ENCODE measurements at places on chromosomes 4 and X.

DNA sequence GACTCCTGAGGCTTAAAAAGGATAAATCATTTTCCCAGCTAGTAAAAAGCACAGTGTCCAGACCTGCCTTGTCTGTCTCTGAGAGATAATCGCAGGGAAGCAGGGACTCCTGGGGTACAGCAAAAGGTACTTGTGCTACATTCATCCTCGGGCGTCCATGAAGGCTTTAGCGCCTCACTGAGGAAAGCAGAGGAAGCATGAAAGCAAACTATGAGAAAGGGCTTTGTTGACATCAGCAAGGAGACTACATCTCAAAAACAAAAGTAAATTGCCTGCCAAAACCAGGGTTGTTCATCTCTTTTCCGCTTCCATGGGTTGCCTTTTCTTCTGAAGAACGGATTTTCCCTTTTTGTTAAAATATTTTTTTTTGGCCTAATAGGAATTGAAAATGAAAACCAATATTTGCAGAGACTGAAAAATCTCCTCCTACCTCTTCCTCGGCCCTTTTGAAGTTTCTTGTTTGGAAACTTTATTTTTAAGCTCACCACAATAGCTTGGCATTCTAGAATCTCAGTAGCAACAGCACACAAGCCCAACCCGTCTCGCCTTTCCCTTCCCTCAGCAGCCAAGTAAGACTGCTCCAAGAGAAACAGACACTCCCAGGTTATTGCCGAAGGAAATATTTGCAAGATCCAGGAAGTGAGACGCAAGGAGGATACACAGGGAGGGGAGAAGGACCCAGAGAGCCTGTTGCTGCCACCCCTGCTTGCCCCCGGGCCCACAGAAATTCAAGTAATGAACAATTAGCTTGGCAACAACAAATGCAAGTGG is 148.3 kb upstream of the DGKK start:
- no peak for DNase-seq

GRCh38 chrX:27039332-27039731 is 423.8 kb downstream of the PPP4R3C start:
- DNase-seq: no peak

DNA sequence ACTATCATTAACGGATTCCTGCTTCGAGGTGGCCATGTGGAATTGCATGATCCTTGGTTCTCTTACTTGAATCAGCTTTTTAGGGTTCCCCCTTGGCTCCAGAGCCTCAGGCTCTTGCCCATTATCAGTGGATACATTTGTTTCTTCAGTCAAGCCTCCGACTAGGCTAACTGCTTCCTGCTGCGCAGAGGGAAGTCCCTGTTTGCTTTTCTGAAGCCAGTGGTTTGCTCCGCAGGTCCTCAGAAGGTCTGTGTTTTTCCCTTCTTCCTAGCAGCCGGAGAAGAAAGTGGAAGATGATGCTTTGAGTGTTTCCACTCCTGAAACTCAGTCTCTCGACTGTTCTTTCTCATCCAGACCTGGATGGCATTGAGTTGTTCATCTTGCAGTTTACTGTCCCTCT is 20.6 kb downstream of the SRD5A3 start:
- DNase-seq: no peak

DNA sequence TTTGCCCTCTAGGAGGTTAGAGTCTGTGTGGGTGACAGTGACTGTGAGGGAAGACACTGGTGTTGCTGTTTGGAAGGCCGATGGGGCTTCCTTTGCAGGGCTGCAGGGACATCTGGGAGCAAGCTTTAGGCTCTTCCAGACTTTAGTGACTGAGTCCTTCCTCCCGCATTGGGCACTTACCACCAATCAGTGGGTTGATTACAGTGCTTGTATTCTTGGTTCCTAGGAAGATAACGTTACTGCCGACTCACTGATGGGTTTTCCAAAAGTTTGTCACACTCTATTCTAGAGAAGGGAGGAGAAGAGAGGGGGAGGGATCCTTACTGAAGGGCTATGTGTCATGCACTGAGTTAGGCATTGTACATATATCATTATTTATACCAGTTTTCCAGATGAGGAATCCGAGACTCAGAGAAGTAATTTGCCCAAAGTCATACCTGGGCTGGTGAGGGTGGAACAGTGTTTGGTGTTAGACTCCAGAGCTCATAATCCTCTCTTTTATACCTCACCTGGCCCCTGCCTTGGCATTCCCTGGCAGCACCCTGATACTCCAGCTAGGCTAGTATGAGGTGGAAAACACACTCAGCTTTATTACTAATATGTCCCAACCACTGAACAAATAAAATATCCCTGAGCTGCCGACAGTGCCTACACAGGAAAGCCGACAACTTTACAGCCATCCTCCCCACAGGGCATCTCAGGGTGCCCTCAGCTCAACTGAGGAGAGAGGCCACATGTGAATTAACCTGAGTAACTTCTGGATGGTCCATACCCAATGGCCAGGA is 3.8 kb downstream of the CHST7 start:
- DNase-seq: no peak

GRCh38 chr4:113442826-113443225 is 318.7 kb downstream of the CAMK2D start:
- DNase-seq: no peak

DNA sequence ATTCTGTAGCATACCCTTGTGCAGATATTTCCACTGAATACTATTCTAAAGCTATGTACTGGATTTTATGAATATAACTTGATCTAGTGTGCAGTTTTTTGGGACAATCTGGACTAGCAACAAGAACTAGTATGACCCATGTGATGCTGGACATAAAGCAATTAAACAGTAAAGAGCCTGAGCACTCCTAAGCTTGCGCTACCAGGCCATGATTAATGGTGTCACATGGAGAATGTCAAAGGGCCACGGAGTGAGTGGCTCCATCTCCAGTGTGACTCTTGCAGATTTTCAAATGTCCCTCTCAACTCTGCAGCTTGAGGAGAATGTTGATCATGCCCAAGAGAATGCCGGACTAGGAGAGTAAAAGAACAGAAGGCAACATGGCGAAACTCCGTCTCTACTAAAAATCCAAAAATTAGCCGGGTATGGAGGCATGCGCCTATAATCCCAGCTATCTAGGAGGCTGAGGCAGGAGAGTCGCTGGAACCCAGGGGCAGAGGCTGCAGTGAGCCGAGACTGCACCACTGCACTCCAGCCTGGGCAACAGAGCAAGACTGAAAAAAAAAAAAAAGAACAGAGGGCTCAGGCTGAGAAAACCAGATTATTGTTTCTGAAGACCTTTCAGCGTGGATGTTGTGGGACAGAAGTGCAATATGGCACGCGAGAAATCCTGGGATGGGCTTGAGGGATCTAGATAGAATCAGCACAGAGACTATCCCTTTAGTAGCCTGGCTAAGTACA is 45.0 kb downstream of the TIGD2 start:
- no peak for DNase-seq

DNA sequence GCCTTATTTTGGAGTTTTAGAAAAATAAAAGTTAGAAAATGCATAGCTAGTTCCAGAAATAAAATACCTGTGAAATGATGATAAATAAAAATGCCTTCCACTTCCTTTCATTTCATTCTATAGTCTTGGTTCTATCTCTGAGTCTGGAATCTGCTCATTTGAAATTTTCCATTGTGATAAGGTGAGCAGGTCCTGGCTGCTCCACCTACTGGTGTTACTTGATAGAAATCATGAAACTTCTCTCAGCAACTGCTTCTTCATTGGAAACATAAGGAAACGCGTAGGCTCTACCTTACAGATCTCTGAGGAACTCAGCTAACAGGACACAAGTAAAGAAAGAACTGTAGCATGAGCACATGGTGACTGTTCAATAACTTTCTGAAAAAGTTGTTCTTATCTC is 141.8 kb downstream of the DCHS2 start:
- DNase-seq: no peak

- DNase-seq: no peak
Measured at GRCh38 chr4:40629401-40630334, at the start of gene RBM47. RBM47 (minus strand) TSS chr4:40629864; CDS start chr4:40438893, 190,971 bp downstream.

GRCh38 chr4:79739912-79740311 is 331.9 kb upstream of the GK2 start:
- DNase-seq: no peak

- no peak for DNase-seq
Measured at GRCh38 chr4:83110970-83111750, 3.4 kb downstream of the PLAC8 start.

GRCh38 chr4:136505020-136505419 is 1027.3 kb downstream of the PCDH18 start:
- no peak for DNase-seq

GRCh38 chrX:153765138-153766079 is 1.4 kb downstream of the PLXNB3 start:
- DNase-seq: no peak

DNA sequence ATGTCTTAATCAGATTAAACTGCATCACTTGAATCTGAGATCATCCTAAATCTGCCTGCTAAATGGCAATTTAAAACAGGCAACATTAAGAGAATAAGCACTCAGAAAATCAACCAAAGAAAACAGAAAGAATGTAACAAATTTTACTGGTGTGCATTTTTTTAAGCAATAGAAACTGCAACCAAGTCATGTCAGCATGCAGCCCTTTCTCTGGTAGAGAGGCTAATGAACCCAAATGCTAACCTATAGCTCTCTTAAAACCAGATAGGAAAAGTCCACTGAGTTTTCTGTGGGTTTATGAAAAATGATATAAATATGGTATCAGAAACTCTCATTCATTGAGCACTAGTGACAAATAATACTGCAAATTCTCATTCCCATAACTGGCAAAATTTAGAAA is 35.6 kb downstream of the COL25A1 start:
- no peak for DNase-seq

GRCh38 chrX:19382555-19383145 is 38.9 kb downstream of the PDHA1 start:
- peak; percentile 21 for DNase-seq

DNA sequence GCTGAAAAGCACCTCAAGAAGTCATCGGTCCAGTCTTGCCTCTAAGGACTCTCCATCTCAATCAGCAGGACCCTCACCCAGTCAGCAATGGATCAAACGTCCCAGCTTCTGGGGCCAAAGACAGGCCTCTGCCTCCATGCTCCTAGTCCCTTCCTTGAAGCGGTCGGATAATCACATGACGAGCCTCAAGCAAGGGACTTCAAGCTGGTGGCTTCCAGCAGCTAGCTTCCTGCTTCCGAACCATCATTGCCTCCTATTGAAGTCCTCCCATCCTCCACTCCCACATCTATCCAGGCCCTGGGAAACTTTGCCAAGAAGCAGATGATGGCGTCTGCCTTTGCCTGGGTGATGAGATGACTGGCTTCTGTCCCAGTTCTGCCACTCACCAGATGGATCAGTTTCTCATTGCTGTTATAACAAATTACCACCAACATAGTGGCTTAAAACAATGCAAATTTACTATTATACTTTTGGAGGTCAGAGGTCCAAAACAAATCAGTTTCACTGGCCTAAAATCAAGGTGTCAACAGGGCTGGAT is 135.2 kb upstream of the MAMLD1 start:
- DNase-seq: no peak

- DNase-seq: no peak
Measured at GRCh38 chr4:7227008-7227407, 34.7 kb downstream of the SORCS2 start.

DNA sequence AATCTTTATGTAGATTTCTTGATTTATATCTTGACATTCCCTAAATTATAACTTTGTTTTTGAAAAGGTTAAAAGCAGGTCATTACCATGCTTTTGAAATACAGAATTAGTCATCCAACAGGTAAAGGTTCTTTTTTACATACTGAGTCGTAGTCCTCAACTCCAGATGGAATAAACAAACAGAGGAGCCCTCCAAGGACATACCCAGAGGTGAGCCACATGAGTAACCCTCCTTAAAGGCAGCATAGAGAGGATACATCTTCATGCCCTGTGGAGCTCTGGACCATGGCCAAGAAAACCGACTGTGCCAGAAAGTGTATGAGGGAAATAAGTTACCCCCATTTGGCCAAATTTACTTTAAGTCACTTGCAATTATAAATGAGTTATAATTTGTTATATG is 95.3 kb upstream of the MCF2 start:
- DNase-seq: no peak

GRCh38 chr4:125115941-125116340 is 198.8 kb upstream of the FAT4 start:
- DNase-seq: no peak

DNA sequence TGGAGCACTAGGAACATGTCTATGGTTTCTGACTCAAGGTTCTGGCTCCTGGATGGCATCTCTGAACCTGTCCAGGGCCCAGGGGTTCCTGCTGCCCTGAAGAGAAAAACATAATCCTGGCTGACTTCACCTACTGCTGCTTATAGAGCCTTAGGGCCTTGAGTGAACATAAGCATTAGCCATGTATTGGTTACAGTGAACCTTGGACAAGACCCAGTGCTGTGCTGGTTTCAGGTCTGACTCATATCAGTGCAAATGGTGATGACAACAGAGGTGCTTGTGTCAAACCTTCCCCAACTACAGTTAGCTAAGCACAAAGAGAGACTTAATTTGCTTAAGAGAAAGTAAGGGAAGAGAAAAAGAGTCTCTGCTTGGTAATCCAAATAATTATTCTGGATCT is 1047.2 kb downstream of the GLUD2 start:
- DNase-seq: no peak

DNA sequence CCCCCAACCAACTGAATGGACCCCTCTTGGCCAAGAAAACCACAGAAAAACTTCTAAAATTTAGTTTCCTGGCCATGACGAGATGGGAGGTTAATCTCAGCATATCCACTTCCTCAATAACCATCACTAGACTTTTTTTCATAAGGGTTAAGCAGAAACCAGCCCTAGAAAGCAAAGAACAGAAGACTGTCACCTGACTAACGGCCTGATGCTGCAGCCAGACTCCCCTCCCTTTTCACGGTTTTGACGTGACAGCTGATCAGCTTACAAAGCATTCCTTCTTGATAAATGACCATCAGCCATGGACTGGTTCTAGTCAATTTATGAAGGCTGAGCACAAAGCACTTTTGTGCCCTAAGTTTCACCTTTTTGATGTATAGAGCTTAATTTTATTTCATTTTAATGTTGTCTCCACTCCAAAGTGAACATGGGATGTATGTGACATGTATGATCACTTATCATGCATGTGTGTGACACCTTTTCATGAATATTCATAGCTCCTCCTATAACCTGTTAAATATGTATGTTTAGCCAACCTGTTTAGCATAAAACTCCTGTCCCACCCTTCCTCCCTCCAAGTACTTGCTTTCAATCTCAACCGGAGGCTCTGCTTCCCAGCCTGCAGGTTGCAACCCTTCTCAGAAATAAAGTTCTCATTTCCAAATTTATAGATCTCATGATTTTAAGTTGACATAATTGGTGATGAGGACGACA is 56.3 kb downstream of the SERTM2 start:
- DNase-seq: no peak

- no peak for DNase-seq
Measured at GRCh38 chr4:19575924-19576323, 675.8 kb upstream of the SLIT2 start.

Data from activated CD4-positive, alpha-beta T cell treated with anti-CD3 and anti-CD28 coated beads for 1 hour (primary cell).